ENCODE measurements at places on chromosomes 7 and 10. TPM values are rescaled to one million over a fixed set of nuclear protein-coding genes. Genes with fewer than 3 reads are reported as not detected.
A peak's percentile ranks its signal among the peaks of the same experiment; 100 is the strongest.

Gene HOXA11
- 32.2 TPM for polyA plus RNA-seq

DNA sequence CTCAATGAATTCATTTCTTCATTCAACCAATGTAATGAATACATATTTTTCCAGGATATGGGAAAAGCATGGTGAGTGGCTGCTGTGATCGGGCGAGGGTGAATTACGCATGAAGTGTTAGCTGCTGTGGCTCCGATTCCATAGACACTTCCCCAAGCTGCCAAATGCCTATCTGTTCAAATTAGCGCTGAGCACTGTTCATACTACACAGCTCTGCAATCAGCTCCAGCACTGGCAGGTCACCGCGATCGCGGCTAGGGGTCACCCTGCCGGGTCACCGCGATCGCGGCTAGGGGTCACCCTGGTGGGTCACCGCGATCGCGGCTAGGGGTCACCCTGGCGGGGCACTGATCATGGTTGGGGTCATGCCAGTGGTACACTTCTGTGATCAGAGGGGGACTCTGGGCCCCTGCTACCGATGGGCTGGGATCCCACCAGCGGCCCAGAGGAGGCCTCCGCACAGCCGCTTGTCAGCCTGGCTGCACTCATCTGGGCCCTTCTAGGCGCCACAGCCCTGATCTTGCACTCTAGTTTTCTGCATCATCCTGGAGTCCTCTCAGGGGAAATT lies 49.3 kb downstream of the JAKMIP3 start:
- no peak for DNase-seq

- DNase-seq: no peak
Observed at GRCh38 chr10:102627291-102627735, 17.0 kb upstream of the TRIM8 start.

Gene PTPN20
- polyA plus RNA-seq: 7.3 TPM

DNA sequence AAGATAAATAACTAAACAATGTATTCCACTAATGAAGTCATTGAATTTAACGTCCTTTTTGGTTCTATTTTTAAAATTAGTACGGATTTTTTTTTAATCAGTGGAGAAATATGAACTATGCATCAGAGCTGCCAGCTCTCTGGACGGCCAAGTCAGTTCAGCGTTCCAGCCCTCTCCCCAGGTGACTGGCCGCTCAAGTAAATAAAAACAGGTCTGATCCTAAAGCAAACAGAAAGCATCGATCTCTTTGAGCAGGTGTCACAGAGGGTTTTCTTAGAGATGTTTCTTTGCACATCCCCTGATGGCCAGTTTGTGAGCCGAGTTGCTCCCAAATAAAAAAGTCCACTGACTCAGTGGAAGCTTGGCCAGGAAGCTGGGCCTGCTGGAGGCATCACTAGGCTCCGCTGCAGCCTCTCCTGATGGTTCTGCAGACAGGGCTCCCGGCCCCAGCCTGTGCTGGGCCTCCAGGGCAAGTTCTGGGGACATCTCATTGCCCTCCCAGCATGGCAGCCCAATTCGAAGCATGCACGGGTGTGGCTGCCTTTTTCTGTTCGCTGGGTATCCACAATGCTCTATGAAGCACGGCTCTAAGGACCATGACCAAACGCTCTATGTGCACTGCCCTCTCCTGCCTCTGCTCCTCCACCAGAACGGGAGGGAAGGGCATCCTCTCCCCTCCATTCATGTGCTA lies 74.7 kb upstream of the PPP2R2D start:
- DNase-seq: no peak

DNA sequence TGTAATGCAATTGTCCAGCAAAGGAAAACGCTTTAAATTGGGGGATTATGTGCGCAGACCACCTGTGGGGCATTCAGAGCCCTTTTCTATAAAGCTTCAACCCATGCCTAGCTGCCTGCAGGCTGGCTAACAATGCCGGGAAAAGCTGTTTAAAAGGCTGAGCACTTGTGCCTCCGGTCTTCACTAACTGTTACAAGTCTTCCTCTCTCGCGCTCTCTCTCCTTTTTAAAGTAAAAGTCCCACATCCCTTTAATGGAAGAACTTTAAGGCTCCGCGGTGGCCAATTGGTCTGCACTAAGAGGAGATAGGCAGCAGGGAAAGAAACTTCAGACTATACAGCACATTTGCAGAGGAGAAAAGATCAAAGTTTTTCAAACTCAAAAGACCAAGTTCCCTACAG lies 4.6 kb downstream of the FZD8 start:
- no peak for DNase-seq

- no peak for DNase-seq
Observed at GRCh38 chr10:114885443-114885842, 52.6 kb upstream of the TRUB1 start.

Gene EIF5AL1
- polyA plus RNA-seq: 1.4 TPM

Gene DDX50
- polyA plus RNA-seq: 68.4 TPM

- no peak for DNase-seq
Observed at GRCh38 chr10:7291487-7292270, 119.2 kb downstream of the SFMBT2 start.

DNA sequence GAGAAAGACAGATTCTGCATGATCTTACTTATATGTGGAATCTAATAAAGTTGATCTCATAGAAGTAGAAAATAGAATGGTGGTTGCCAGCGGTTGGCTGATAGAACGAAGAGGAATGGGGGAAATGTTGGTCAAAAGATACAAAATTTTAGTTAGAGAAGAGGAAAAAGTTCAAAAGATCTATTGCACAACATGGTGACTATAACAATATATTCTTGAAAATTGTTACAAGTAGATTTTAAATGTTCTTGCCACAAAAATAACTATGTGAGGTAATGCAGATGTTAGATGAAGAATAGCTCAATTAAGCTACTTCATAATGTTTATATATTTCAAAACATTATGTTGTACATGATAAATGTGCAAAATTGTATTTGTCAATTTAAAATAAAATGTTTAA lies 112.3 kb upstream of the SMIM30 start:
- DNase-seq: no peak

Gene COL28A1
- 11.9 TPM for polyA plus RNA-seq

DNA sequence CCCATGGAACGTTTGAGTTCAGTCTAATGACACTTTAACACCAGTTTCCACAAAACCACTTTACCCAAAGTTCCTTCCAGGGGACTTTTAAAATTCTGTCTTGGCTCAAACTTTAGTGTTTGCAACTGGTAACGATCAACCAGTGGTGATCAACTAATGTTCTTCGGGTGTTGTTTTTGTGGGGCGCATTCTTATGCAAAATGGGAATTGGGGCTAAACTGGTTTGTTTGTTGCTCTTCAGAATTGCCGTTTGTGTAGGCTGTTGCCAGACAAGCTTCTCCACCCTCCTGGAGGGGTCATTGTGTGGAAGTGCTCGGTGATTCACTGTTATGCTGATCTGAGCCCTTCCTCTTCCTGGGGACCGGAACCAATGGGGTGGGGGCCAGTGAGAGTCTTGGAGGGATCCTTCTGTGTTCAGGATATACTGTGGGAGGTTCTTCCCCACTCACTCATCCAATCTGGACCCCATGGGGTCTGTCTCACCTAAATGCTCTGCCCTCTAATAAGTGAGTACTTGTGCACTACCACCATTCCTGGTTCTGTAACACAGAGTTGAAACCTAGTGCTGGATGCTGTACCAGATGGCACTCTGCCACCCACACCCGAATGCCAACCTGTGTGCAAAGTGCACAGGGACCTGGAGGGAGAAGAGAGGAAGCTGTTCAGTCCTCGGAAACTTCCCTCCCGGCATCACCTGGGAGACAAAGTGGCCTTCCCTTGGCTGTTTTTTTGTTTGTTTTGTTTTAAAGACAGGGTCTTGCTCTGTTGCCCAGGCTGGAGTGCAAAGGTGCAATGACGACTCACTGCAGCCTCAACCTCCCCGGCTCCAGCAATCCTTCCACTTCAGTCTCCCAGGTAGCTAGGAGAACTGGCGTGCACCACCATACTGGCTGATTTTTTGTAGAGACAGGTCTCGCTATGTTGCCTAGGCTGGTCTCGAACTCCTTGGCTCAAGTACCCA lies 2.1 kb downstream of the NFE2L3 start:
- DNase-seq: no peak

DNA sequence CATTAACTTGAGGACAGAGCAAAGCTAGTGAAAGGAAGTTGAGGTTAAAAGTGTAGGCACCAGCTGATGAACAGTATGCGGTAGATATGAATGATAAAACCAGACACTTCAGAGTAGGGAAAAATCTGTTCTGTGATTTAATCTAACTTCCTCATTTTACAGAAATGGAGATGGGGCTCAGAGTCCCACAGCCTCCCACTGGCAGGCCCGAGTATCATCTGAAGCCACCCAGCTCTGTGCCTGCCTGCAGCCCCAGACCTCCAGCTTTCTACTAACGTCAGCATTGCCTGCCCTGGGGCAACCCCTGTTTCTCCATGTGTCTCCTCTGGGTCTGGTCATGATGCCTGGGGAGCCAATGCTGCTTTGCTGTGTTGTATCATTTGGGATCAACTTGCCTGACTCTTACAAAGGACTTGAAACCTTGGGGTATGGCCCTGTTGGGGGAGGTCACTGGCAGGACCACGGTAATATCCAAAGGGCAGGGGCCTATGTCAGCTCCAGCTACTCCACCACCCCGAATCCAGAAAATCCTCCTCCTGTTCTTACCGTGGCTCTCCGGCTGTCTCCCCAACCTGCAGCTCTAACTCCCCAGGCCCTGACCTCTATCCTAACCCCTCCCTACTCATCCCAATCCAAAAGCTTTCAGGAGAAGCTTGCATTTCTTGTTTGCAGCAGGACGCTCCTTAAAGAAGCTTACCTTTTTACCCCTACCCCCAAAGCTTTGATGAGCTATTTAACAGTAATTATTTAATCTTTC lies 56.2 kb upstream of the NPY start:
- DNase-seq: no peak

DNA sequence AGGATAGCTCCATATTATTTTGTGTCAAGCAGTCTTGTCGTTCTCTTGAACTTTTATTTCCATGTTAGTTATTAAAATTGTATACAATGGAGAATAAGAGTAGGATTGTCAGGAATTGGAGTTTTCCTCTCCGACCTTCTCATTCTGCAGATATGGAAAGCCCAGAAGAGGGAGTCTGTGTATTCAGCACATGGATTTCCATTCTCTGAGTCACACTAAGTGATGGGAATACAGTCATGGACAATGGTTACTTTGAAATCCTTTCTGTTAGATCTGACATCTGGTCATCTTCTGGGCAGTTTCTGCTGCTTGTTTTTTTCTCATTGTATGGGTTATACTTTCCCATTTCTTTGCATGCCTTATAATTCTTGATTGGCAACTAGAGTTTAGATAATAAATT lies 5.0 kb upstream of the TASOR2 start:
- DNase-seq: no peak

DNA sequence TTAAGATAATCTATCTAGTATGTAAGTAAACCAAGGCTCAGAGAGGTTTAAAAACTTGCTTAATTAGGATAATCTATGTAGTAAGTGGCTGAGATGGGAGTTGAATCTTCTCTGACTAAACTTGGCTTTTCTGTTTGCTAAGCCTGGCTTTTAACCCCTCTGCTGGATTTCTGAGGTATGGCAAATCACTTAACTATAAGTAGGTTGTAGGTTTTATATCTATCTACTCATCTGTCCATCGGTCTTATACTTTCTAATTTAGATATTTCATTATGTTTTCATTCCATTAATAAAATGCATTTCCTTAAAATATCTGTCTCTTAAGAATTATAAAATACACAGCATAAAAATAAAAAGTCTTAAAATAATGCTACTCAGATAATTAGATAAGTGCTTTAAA lies 59.4 kb downstream of the ST7 start:
- no peak for DNase-seq

- no peak for DNase-seq
Observed at GRCh38 chr10:12835709-12836108, 165.8 kb downstream of the CCDC3 start.

DNA sequence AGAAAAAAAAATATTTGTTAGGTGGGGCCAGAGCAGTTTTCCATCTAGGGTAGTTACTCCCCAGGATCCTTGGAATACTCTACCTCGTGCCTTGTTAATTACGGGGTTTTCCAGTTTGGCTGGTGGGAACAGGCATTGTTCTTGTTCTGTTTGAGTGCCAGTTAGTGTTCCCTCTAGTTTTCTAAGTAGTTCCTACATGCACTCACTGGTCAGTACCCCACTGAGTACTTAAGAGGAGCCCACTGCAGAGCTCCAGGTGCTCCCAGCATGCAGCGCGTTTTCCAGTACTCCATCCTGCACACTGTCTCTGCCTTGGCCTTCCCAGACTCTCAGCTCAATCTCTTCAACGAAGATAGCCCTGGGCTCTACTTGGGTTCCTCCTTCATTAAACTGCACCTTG lies 58.0 kb downstream of the AHCYL2 start:
- DNase-seq: no peak

DNA sequence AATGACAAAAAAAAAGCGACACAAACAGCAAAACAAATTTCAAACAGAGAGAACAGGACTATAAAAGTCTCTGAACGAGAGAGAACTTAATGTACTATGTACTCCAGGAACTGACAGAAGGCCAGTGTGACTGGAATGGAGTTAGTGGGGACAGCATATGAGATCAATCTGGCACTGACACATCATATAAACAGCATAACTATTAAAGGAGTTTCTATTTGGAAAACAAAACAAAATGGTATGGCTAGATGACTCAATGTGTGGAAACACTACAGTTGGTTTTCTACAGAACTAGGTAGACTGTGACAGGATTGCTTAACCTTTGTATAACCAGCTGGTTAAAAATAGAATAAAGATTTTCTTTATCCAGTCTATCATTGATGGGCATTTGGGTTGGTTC lies 232.9 kb upstream of the KAT6B start:
- peak; percentile 36 for DNase-seq

GRCh38 chr7:139734395-139734794 lies 43.4 kb downstream of the HIPK2 start:
- no peak for DNase-seq

DNA sequence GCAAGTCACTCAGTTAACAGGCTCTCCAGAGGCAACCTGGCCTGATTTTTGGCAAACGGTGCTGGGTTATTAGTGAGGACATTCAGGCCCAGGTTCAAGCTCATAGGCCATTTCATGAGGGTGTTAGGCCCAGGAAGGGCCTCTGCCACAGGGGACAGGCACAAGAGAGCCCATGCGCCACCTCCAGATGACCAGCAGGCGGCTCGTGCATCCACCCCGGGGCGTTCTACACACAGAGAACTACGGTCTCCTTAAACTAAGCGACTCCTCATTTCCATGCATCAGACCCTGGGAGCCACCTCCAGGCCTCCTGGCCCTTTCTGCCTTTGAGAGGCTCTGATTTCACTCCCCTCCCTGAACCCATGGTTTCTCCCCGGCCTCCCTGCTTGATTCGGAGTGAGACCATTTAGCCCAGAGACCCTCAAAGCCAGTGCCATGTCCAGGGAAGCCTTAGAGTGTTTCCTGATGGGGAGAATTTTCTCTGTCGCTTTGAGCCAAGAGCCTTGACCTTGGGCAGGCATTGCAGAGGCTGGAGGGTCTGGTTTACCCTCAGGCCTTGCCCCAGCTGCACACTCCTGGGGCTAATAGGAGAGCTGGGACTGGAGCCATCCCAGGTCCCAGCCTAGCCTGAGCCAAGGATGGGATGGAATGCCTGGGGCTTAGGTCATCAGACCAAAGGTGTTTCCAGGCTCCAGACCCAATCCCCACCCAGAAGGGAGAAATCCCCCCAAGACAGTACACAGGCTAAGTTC lies 188.0 kb downstream of the GRID1 start:
- no peak for DNase-seq

Gene CHAT
- polyA plus RNA-seq: 0.13 TPM

All from left kidney (tissue), 8 donors.